Mucosa of descending colon (tissue), 3 donors: ENCODE measurements at places on chromosomes 3 and 15. TPM values are rescaled to one million over a fixed set of nuclear protein-coding genes. Genes with fewer than 3 reads are reported as not detected.
A peak's percentile ranks its signal among the peaks of the same experiment; 100 is the strongest.

GRCh38 chr15:60396560-60396957, 1.2 kb downstream of the ANXA2 start:
- DNase-seq = peak; percentile 55

DNA sequence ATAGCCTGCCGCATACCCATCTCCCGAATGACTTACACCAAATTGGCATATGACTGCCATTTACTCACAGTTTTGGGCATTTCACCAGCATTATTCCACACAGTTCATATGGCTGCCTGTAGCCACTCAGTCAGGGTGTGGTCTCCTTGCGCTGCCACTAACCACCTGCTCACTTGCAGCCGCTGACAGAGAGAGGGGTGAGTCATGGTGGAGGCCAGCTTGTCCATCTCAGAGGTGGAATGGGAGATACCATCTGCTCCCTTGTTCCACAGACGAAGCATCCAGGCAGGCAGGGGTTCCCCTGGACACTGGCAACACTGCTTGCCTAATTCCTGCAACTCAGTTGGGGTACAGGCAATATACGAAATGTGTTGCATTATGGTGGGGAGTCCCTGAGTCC, 15.6 kb downstream of the CCRL2 start:
- DNase-seq = peak; percentile 62

- peak; percentile 26 for DNase-seq
These were observed 17.6 kb upstream of the CYP11A1 start for GRCh38 chr15:74384881-74385643.

GRCh38 chr15:37819191-37819590, 115.2 kb upstream of the TMCO5A start:
- no peak for DNase-seq

- peak; percentile 55 for DNase-seq
These were observed 160.7 kb upstream of the MCTP2 start for GRCh38 chr15:94070356-94071295.

- DNase-seq = no peak
These were observed 154.1 kb upstream of the GPR149 start for GRCh38 chr3:154584041-154584440.

DNA sequence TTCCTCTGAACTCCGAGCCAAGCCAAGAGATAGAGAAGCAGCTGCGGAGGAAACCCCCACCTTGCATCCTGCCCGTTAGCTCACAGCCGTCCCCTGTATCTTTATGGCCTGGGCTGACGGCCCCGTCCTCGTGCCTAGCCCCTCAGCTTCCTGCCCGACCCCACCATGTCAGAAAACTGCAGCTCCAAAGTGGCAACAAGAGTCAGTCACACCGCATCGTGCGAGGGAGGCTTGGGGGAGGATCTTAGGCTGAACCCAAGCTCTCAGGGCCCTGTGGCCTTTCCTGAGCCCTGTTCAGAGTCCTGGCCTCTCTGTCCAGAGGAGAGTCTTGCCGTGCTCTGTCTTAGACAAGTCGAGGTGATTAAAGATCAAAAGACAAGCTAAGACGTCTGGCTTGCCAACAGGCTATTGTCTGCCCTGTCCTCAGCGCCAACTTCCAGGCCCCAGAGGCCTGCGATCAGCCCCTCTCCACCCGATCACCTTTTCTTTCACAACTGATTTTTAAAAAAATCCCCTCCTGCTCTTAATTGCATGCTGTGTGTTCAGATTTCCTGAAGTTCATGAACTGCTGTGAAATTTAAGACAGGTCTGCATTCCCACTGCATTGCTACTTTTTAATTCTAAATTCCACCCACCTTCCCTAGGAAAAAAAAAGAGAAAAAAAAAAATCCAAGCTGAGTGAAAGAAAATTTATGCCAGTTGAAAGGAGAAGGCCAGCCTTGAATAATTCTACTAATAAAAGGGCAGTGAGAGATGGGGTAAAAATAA, 89.7 kb upstream of the WNT5A start:
- no peak for DNase-seq

DNA sequence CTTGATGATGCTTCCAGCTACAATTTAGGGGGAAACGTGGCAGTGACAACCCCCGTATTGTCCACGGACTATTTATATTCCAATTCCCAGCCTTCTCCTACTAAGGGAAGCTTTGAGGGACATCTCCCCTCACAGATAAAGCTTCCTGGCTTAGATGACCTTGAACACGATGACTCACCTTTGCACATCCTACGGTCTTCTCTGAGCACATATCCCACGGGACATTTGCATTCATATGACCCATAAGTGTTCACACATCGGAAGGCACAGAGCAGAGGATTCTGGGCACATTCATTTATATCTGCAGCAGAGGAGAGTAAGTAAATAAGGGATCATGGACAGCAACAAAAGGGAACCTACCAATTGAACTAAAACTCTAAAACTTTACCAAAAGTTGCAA, 101.5 kb downstream of the DUT start:
- no peak for DNase-seq

GRCh38 chr3:98962951-98963350, 61.5 kb upstream of the DCBLD2 start:
- no peak for DNase-seq

DNA sequence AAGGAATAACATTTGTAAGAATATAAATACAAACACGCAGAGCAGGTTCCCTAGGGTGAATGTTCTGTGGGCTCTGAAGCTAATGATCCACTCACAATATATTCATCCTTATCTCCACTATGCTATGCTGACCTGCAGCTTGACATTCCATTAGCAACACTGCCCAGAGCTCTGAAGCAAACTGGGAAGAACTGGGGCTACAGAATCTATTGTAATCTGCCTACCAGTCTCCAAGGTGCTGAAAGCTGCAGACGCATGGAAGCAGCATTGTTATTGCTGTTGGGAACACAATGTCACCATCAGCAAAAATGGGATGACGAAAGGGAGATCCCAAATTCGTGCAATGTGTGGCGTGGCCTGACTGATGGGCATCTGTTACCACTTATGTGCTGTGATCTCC, 316.7 kb upstream of the RORA start:
- no peak for DNase-seq

GRCh38 chr15:31550211-31550977, 223.8 kb downstream of the KLF13 start:
- no peak for DNase-seq

DNA sequence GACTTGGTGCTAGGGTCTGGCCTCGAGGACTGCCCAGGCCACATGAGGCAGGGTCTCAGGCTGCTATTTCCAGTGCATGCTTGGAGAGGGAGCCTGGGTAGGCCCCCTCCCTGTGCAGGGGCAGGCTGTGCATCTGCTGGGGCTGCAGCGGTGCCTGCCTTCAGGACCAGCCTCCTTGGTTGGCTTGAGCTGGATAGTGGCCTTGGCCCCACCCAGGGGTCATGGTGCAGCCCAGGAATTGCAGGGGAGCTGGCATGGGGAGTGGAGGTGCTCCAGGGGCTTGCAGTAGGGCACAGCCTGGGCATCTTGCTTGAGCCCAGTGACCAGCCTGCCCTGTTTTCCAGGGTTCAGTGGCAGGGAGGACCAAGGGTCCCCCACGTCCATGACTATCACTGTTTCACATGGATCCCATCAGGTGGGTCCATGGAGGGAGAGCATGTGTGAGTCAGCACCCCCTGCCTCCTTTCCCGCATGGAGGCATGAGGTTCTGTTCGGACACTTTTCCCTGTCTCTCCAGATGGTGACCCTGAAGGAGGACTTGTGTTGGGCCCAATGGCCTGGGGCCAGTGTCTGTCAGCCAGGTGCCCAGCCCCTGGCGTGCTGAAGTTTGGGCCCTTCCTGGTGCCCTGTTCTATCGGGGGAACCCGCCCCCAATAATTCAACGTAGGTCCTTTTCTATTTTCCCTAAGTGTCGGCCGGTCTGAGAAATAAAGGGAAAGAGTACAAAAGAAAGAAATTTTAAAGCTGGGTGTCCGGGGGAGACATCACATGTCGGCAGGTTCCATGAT, 218.6 kb downstream of the SNRPN start:
- DNase-seq = no peak

DNA sequence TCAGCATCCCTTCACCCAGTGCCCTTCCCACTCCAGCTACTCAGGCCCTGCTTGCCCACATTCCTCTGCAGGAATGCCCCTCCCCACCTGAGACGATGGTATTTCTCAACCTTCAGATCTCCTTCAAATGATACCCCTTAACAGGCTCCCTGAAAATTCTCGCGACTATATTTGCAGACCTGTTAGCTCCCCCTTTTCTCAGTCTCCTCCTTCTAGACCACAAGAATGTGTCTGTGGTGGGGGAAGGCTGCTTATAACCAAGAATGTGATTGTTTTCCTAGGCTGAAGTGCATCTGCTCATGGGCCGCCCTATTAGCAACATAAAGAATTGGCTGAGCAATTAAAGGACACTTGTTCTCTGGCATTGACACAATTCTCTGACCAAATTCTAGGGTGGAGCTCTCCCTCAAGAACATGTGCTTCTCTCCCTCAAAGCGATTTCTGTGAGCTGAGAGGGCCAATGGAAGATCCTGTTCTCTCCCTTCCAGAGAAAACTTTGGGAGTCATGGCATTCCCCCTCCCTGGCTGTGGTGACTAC, 19.1 kb upstream of the LIMD1 start:
- DNase-seq = no peak

DNA sequence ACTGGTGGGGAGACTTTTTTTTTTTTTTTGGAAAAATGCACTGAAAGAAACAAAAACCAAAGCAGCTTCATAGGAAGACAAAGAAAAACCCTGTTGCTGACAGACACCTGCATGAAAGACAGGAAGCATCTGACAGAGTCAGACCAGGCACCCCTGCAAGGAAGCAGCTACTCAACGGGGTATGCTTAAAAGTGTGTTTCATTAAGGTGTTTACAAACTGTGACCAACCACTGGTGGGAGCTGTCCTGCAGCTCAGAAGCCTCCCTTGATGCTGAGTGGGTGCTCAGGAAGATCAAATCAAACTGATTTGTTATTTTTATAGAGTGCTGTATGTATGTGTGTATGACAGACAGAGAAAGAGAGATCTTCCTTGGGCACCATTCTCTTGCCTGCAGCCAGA, 34.7 kb upstream of the AGBL1 start:
- DNase-seq = no peak

- DNase-seq = no peak
These were observed at the start of gene PIGZ for GRCh38 chr3:196968233-196969133. PIGZ (minus strand) TSS chr3:196968833; CDS start chr3:196952031, 16,802 bp downstream.

DNA sequence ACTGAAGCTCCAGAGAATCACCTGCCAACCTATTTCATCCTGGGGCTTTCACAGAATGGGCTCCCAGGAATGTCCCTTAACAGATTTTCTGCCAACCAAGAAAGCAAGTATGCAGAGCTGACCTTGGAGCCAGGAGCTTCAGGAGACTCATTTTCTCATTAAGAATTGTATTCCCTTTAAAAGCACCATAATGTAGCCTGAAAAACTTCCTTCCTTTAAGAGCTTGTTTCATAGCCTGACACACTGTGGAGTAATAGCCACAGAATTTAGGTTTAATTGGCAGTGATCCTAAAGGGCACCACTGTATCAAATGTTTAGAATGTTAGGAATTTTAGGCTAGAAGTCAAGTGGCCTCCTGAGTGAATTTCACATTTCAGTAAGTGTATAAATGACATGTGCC, 309.8 kb downstream of the GBE1 start:
- DNase-seq = no peak

DNA sequence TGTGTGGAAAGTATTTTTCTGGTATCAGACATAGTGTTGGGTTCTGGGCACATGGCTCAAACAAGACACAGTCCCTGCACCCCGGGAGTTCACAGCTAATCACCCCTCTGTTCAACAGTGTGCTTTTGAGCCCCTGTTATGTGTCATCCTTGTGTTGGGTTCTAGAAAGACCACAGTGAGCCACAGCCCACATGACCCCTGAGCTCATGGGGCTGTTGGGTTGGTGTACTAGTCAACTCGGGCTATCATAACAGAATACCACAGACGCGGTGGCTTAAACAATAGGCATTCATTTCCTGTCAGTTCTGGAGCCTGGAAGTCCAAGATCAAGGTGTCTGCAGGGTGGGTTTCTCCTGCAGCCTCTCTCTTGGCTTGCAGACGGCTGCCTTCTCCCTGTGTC, 100.0 kb downstream of the DNAJB8 start:
- DNase-seq = no peak

DNA sequence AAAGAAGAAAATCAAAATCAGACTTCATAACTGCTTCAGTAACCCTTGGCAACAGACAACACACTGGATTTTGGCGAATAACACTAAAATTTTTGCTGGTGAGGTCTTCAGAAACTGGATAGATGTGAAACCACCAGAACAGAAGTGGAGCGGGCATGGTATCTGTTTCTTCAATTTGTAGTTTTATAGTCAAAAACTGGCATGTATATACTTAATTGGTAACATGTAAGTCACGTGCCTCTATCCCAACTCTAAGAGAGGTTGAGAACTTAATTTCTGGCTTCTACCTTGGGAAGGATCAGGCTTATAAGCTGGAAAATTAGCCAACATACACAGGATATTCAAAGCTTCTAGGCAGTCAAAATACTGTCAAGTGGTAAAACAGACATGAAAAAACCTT, 172.6 kb upstream of the CHL1 start:
- no peak for DNase-seq

- no peak for DNase-seq
These were observed 822 bp downstream of the ST8SIA2 start for GRCh38 chr15:92394309-92395097.

DNA sequence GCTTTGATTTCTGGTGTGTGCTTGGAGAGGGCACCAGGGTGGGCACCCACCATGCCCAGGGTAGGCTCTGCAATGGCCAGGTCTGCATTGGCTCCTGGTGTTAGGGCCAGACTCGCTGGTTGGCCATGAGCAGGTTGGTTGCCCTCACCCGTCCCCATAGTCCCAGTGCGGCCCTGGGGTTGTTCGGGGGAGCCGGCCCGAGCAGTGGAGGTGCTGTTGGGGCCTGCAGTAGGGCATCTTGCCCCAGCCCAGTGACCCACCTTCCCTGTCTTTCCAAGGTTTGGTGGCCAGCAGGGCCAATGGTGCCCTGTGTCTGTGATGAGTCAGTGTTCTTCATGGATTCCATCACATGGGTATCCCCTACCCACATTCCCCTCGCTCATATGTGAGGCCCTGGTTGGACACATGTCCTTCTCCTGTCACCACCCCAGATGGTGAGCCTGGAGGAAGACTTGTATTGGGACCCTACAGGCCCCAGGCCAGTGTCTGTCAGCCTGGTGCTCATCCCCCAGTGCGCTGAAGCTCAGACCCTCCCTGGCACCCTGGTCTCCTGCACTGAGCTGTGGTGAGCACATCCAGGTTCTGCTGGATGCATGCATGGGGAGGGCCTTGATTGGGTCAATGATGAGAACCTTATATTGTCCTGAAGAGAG, 190.1 kb downstream of the UBE3A start:
- DNase-seq = peak; percentile 11

GRCh38 chr3:52714335-52715302, 8.7 kb downstream of the SPCS1 start:
- peak; percentile 72 for DNase-seq

GRCh38 chr3:43794776-43795175, 104.0 kb downstream of the ABHD5 start:
- no peak for DNase-seq

The NCEH1 gene
- 53.3 TPM for total RNA-seq

The REC114 gene
- not detected for total RNA-seq

The ZNF80 gene
- not detected for total RNA-seq

The CADM2 gene
- total RNA-seq = 0.67 TPM

The TRPM1 gene
- not detected for total RNA-seq

The TLR9 gene
- total RNA-seq = 0.77 TPM

The GNAT1 gene
- total RNA-seq = not detected

The GHRL gene
- total RNA-seq = 0.63 TPM

The SMCO1 gene
- total RNA-seq = not detected

The DUOX2 gene
- total RNA-seq = 40.1 TPM

The CCDC33 gene
- total RNA-seq = 0.22 TPM
